ENCODE measurements at places on chromosomes 2 and 18.
A peak's percentile ranks its signal among the peaks of the same experiment; 100 is the strongest.

DNA sequence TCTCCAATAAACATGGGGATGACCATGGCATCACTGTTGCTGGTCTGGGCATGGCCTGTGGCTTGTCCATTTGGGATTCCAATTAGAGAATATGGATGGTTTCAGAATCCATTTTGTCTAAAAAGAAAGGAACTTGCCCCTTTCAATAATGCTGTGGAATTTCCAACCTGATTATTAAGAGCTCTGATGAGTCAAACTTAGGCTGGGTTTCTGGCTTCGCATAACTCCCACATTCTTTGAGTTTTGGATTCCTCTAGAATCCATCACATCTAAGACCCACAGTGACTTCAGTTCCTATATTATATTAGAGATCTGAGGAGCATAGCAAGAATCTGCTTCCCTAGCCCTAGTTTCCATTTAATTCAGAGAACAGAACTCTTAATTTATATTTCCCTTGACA lies 531.5 kb downstream of the TNS1 start:
- no peak for DNase-seq

DNA sequence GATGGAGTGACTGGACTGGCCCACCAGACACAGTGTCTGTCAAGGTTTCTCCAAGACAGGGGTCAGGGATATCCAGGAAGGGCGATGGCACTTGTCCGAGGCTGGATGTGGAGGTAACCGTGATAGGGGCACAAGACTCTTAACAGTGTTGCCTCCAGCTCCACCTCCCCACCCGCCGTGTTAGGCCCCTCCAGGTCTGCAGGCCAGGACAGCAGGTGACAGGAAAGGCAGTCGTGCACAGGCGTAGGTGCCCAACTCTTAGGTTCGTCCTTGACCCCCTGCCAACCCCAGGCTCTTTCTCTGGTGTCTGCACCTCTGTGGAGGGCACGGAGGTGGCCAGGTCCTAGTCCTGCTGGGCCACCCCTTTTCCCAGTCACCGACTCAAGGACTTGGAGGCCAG lies 10.1 kb downstream of the ITM2C start:
- DNase-seq: no peak

DNA sequence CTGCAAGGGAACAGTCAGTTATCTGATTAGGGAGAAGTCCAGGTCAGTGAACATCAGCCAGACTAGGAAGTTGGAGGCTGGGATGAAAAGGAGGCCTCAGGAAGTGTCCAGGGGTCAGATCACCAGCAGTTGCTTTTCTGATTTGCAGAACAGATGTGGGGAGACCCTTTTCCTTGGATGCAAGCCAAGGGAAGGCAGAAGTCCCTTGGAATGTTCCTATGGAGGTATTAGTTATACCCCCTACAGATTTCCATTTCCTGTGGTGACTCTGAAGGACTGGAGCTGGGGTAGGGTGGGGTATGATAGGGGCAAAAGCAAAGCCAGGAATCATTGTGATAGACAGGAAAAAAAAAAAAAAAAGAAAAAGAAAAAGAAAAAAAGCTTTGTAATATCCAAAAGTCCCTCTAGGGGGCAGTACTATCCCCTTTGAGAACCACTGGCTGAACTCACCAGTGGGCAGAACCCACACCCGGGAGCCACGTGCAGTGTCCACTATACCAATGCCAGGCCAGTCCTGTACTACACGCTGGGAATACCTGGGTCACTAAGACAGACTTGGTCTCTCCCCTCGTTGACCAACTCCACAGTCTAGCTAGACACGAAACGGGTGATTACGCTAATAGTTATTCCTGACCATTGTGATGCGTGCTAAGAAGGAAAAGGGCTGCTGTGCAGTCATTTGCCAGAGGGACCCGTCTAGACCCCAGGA lies 7.4 kb downstream of the DYSF start:
- DNase-seq: peak; percentile 4

- no peak for DNase-seq
These were observed 25.7 kb downstream of the SLC4A1AP start for GRCh38 chr2:27689424-27689823.
